Stimulated activated CD8-positive, alpha-beta memory T cell treated with anti-CD3 and anti-CD28 coated beads, Interleukin-7, amount 100 ng/mL, for 24 hours (primary cell): ENCODE measurements at places on chromosomes 6 and 20.

DNA sequence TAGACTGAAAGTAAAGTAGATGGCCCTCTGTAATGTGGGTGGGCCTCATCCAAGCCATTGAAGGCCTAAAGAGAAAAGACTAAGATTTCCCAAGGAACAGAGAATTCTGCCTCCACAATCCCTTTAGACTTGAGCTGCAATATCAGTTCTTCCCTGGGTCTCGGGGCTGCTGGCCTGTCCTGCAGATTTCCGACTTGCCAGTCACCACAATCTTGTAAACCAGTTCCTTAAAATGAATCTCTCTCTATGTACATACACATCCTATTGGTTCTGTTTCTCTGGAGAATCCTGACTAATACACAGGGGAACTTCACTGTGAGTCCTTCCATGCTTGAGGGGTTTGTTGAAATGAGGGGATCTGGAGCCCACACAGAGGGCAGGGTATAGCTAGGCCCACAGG is 12.9 kb downstream of the CCDC170 start:
- DNase-seq, result no peak

DNA sequence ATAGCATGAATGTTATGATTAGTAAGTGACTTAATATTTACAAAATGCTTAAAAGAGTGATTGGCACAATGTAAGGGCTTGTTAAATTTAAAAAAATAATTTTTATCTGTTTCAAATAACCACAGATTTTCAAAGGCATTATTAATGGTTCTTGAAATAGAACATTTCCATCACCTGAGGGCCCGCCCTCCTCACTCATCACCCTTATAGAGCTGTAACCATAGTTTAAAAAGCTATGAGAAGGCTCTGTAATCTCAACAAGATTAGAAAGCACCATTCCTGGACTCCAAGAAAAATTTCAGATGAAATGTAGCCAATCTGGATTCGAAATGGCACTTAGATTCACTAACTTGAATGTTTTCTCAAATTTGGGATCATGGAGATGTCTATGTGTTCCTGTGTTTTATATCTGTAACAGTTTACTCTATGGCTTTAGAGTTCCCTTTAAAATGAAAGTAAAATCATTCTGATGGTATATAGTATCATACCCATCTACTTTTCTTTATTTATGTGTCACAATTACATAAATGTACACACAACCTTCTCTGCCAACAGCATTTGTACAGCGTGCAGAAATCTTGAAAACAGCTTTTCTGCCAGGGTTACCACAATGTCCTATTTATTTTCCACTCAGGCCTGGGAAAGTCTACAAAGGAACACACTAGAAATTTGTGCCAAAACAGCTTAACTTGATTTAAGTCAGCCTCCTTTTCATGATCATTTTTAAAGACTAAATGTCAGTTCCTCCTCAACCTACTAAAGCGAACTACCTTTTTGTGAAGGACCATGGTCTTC is 207.7 kb downstream of the TBX18 start:
- no peak for DNase-seq

GRCh38 chr6:147787417-147787816 is 278.9 kb downstream of the SAMD5 start:
- no peak for DNase-seq

GRCh38 chr6:124858564-124858963 is 103.7 kb upstream of the RNF217 start:
- DNase-seq, result no peak

- no peak for DNase-seq
Observed at GRCh38 chr20:35952480-35953386, 1.6 kb downstream of the SCAND1 start.

GRCh38 chr6:34969662-34970265 is 80.7 kb downstream of the ANKS1A start:
- DNase-seq, result no peak

GRCh38 chr6:158705386-158706126 is 55.7 kb downstream of the SYTL3 start:
- DNase-seq, result no peak

DNA sequence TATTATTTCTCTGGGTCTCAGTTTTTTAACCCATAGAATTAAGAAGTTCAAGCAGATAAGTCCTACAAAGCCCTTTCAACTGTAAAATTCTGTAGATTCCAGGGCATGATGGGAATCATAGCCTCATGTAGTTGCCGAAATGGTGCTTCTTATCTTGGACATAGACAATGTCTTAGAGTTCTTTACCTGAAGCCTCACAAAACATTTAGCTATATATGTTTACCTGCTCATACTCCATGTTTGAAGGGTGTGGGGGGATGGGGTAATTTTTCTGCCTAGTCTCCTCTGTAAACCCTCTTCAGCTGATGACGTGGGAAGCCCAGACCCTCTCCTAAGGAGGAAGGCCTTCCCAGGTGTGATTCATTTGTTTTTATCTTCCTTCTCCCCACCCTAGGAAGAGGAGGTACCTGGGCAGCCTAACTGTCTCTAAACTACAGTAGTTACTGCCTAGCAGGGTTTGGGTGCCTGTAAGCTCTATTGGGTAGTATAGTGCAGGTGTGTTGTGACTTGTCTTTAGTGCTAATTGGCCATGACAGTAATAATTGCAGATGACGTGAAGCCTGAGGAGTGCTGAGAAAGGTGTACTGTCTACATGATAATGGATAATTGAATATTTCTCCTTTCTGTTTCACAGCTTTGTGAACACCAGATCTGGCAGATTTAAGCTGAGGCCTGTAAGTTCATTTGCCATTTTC is 230.8 kb downstream of the TFAP2B start:
- no peak for DNase-seq

- no peak for DNase-seq
Observed at GRCh38 chr20:47785854-47786764, 828 bp upstream of the SULF2 start.

- no peak for DNase-seq
Observed at GRCh38 chr20:20261159-20261558, 106.7 kb upstream of the INSM1 start.

- DNase-seq, result no peak
Observed at GRCh38 chr20:10131732-10132345, 86.8 kb upstream of the SNAP25 start.
